RWPE2 (cell line): ENCODE measurements at places on chromosomes 13 and 19.

- H3K36me3 ChIP-seq, result no peaks in the 10 kb centered on the region
- no peak overlapping the region for H3K27ac ChIP-seq
- H3K4me1 ChIP-seq, result no peaks in the 10 kb centered on the region
- no peak for DNase-seq
- H3K27me3 ChIP-seq, result no peaks in the 10 kb centered on the region
- H3K4me3 ChIP-seq, result no peak overlapping the region
These were observed 145.2 kb upstream of the WASF3 start for GRCh38 chr13:26412263-26412662.

GRCh38 chr13:26679411-26680122 is 81.0 kb downstream of the GPR12 start:
- no peaks in the 10 kb centered on the region for H3K36me3 ChIP-seq
- no peaks in the 10 kb centered on the region for H3K27me3 ChIP-seq
- H3K27ac ChIP-seq, result no peak overlapping the region

DNA sequence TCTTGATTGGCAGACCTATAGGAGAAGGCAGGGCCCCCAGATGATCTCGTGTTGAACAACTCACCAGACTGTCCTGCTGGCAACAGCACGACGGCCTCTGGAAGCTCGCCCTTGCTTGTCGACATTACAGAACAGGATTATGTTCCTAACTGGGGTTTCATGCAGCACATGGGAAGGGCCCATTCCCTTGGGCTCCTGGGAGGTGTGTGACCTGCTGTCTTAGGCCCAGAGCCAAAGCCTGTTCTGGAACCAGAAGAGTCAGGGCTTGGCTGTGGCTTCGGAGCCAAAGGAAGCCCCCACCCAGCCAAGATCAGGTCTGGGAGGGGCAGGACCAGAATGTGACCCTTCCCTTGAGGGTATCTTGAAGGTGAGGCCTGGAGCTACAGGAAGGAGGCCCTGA is 36.9 kb downstream of the RGCC start:
- H3K4me3 ChIP-seq, result no peak overlapping the region
- H3K4me1 ChIP-seq, result no peaks in the 10 kb centered on the region
- H3K36me3 ChIP-seq, result no peaks in the 10 kb centered on the region
- H3K27me3 ChIP-seq, result no peaks in the 10 kb centered on the region
- no peak for DNase-seq

GRCh38 chr13:71871844-71872243 is 4.8 kb upstream of the DACH1 start:
- no peaks in the 10 kb centered on the region for H3K36me3 ChIP-seq
- no peaks in the 10 kb centered on the region for H3K4me1 ChIP-seq
- DNase-seq, result no peak
- H3K4me3 ChIP-seq, result no peak overlapping the region

- no peak for DNase-seq
- H3K4me3 ChIP-seq, result peak overlapping the region; percentile 81
- H3K36me3 ChIP-seq, result peaks cover 24% of the 10 kb centered on the region
- H3K27me3 ChIP-seq, result no peaks in the 10 kb centered on the region
- peaks cover 23% of the 10 kb centered on the region for H3K4me1 ChIP-seq
These were observed 845 bp downstream of the SPRY2 start for GRCh38 chr13:80339912-80340650.

GRCh38 chr13:33322543-33322809 is 36.9 kb upstream of the STARD13 start:
- DNase-seq, result no peak
- no peak overlapping the region for H3K27ac ChIP-seq
- no peaks in the 10 kb centered on the region for H3K4me1 ChIP-seq
- H3K27me3 ChIP-seq, result no peaks in the 10 kb centered on the region

DNA sequence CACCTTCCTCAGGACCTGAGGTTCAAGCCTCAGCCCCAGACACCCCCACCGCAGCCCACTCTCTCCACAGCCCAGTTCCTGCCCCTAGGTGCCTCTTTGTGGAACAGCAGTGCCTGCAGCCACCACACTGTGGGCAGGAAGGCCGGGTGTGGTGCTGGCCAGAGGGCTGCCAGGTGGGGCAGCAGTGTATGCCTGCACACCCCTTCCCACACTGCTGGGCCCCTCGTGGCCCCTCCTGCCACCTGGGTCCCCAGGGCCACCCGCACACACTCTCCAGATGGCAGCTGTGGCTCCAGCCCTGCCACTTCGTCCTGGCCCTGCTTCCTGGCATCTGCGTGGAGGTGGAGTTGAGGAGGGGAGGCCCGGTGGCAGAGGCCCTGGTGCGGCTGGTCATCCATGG is 35.1 kb downstream of the HPN start:
- no peaks in the 10 kb centered on the region for H3K36me3 ChIP-seq
- DNase-seq, result no peak
- H3K4me3 ChIP-seq, result no peak overlapping the region

GRCh38 chr19:40358773-40359172 is 10.3 kb downstream of the PLD3 start:
- H3K4me3 ChIP-seq, result no peak overlapping the region
- no peaks in the 10 kb centered on the region for H3K36me3 ChIP-seq
- DNase-seq, result no peak

DNA sequence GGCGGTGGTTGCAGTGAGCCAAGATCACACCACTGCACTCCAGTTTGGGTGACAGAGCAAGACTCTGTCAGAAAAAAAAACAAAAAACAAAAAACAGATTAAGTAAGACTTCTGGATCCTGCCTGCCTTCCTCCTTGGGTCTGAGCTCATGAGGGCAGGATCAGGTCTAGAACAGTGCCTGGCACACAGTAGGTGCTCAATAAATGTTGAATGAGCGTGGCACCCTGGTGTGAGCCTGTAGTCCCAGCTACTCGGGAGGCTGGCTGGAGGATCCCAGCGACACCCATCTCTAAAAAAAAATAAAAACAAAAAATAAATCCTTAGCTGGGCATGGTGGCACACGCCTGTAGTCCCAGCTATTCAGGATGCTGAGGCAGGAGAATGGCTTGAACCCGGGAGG is 2.8 kb upstream of the CDC37 start:
- H3K4me3 ChIP-seq, result no peak overlapping the region
- H3K4me1 ChIP-seq, result peaks cover 6% of the 10 kb centered on the region
- H3K36me3 ChIP-seq, result peaks cover 6% of the 10 kb centered on the region
- no peak overlapping the region for H3K27ac ChIP-seq
- H3K27me3 ChIP-seq, result peaks cover 11% of the 10 kb centered on the region
- no peak for DNase-seq

DNA sequence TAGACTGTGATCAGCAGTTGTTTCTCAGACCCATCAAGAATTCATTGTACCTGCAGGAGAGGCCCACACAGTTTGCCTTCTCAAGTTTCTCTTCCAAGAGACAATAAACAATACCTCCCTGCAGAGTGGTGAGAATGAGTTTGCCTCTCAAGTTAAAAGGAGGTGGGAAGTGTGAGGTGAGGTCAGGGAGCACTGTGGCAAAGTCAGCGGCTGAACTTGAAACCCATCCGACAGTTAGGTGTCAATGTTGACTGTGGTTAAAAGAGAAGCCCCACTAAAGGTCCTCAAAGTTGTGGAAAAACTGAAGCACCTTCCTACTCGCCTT is 72.9 kb upstream of the TSC22D1 start:
- H3K27ac ChIP-seq, result no peak overlapping the region
- H3K27me3 ChIP-seq, result no peaks in the 10 kb centered on the region
- DNase-seq, result no peak
- H3K4me3 ChIP-seq, result no peak overlapping the region
- peaks cover 5% of the 10 kb centered on the region for H3K4me1 ChIP-seq

GRCh38 chr13:32212421-32212820 is 102.7 kb downstream of the ZAR1L start:
- no peak overlapping the region for H3K27ac ChIP-seq
- H3K36me3 ChIP-seq, result no peaks in the 10 kb centered on the region
- no peaks in the 10 kb centered on the region for H3K4me1 ChIP-seq
- no peaks in the 10 kb centered on the region for H3K27me3 ChIP-seq
- no peak for DNase-seq
- no peak overlapping the region for H3K4me3 ChIP-seq

- peaks cover 21% of the 10 kb centered on the region for H3K27me3 ChIP-seq
- no peak overlapping the region for H3K27ac ChIP-seq
- no peaks in the 10 kb centered on the region for H3K4me1 ChIP-seq
These were observed 5.2 kb downstream of the LGALS13 start for GRCh38 chr19:39607561-39607960.
